ENCODE measurements at places on chromosomes 5 and 9.

- no peak for DNase-seq
These were observed 56.0 kb upstream of the HMHB1 start for GRCh38 chr5:143755966-143756365.

DNA sequence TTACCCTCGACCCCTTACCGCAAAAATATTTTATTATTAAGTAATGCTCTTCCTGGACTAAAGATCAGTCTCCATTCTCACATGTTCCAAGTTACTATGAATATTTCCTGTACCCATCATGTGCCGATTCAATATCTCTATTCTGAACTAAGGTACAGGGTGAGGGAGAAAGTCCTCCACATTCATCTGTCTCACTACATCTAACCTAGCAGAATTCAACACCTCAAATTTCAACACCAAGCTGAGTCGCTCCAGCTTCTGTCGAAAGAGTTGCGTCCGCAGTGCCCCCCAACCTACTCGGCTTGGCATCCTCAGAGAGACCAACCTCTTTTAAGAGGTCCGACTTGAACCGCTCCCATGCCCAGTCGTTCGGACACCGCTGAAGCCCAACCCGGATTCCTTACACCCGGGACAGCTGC is 1.0 kb downstream of the CERT1 start:
- DNase-seq: no peak

DNA sequence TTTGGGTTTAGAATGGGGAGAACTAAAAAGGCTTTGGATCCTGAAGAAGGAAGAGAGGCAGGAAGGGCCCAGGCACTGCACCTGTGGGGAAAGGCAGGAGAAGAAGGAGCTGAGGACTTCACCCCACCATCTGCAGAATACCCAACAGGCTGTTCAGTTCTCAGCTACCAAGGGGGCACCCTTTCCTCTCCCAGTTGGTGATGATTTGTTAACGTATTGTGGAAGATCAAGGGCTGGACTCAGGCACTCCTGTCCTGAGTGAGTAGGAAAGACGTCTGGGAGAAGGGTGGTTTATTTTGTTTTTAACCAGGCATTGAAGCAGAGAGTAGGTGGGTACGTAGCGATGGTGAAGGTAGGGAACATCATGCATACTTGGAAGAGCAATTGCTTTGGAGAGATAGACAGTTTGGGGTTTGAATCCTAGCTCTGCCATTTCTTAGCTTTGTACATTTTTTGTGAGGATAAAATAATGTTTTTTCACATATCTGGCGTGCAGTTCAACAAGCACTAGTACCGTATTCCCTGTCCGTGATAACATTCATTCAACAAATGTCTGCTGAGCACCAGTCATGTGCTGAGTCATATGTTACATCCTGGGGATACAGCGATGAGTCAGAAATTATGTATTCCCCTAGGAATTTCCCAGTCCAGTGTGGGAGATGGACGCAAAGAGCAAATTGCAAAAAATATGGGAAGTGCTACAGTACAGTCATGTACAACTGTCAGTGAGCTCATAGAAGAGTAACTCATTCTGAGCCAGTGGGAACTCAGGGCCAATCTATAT is 2.1 kb downstream of the MSANTD3 start:
- no peak for DNase-seq

GRCh38 chr5:17229313-17229712 is 11.9 kb downstream of the BASP1 start:
- DNase-seq: no peak

DNA sequence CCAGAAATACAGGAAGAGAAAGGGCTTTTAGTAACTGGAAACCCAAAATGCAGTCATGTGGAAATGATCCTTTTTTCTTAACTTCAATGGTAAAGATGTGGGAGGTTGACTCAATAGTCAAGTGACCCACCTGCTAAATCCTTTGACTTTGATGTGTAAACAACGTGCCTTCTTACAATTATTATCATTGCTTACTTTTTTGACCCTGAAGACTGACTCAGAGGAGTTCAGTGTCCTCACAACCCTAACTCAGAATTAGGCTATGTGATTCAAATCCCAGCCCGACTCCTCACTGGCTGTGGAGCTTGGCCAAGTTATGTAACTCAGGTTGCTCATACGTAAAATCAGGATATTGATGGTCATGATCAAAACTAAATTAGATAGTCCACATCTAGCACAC is 27.9 kb downstream of the ANXA1 start:
- DNase-seq: peak; percentile 19

DNA sequence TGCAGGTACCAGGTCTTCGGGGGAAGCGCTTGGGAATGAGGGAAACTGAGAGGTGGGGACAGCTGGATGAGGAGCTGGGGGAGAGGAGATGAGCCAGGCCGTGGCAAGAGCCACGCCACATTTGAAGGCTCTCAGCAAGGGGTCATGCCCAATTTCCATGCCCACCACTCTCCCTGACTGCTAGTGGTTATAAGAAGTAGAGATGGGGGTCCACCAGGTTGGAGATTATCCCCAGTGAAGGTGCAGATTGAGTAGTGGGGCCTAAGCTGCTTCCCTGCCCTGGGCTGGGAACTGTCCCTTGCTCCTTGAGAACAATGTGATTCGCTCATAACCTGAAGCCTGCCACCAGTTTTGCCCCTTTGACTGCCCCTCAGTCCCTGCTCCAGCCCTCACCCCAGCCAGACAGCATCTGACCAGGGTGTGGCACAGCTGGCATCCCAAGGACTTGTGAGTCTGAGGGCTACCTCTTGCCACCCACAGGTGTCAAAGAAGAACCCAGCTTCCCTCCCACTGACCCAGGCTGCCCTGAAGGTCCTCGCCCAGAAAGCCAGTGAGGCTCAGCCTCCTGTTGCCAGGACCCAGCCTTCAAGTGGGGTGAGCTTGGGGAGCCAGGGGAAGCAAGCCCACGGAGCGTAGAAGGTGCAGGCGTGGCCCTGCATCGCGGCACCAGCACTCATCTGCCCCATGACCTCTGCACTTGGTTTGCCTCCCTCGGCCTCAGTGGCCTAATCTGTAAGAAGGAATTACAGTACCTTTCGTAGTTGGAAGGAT is 21.5 kb downstream of the CD74 start:
- DNase-seq: no peak

GRCh38 chr5:168786147-168786546 is 207.0 kb upstream of the PANK3 start:
- no peak for DNase-seq

GRCh38 chr5:153080940-153081339 is 409.5 kb upstream of the GRIA1 start:
- DNase-seq: no peak

- no peak for DNase-seq
These were observed 24.0 kb downstream of the NME5 start for GRCh38 chr5:138115254-138115653.

GRCh38 chr5:20972419-20972925 is 984.5 kb upstream of the CDH18 start:
- DNase-seq: peak; percentile 17

- no peak for DNase-seq
These were observed 343.7 kb upstream of the KLF4 start for GRCh38 chr9:107833295-107833694.

DNA sequence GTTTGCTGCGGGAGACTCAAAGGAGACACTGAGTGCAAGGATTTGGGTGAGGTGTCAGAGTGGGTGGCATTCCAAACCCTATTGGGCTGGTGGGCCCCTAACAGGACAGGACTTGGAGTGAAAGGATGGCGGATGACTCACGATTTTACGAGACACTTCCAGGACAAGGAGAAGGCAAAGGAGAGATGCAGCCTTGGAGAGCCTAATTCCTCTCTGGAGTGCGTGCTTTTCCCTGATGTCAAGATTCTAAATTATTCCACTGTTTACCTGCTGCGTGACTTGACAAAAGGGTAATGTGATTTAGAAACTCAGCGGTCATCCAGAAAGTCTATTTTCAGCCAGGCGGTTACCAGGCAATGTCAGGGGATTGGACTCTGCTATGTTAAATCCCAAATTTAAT is 41.6 kb upstream of the CD180 start:
- no peak for DNase-seq

- DNase-seq: no peak
These were observed 23.5 kb downstream of the GKAP1 start for GRCh38 chr9:83794051-83794450.

- DNase-seq: no peak
These were observed 32.3 kb downstream of the NTRK2 start for GRCh38 chr9:84701801-84702200.

GRCh38 chr5:173764332-173765028 is 123.7 kb upstream of the CPEB4 start:
- peak; percentile 73 for DNase-seq

DNA sequence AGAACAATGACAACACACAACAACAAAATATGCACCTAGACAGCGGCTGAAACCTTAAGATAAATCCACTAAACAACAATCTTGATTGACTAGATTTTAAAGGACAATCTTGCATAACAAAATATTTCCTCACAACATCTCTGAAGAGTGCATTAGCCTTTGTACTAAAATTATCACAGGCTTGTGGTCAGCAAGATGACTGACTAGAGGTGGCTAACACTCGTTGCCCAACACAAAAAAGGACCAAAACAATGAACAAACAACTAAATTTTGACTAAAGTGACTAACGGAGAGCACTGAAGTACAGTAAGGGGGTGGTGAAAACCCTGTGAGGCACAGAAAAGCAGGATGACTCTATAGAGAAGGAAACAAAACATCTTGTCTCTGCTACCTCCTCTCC is 183.9 kb downstream of the BRINP1 start:
- no peak for DNase-seq

- DNase-seq: peak; percentile 44
These were observed 176.3 kb upstream of the OTULINL start for GRCh38 chr5:14405267-14405666.

GRCh38 chr5:136147632-136148031 is 15.0 kb downstream of the SMAD5 start:
- no peak for DNase-seq

- DNase-seq: no peak
These were observed 17.6 kb upstream of the FCHO2 start for GRCh38 chr5:72938206-72938605.

DNA sequence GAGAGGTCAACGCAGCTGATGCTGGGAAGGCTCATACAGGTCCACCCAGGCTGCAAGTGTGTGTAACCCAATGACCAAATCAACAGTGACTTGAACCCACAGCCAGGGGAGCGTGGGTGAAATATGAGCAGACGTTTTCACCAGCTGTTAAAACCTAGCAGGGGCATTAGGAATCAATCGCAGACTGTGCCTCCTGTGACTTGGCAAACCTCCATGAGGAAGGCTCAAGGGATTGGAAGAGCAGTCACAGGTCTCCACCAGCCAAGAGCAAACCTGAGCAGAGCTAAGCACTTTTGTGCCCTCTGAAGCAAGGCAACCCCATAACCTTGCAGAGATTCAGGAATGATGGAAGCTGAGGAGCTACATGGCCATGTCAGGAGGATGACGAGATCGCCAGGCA is 25.5 kb downstream of the INSYN2B start:
- DNase-seq: no peak

GRCh38 chr9:137075275-137075775 is 2.0 kb upstream of the UAP1L1 start:
- DNase-seq: no peak

- DNase-seq: no peak
These were observed 108.9 kb downstream of the ACTL7B start for GRCh38 chr9:108746864-108747263.

- peak; percentile 52 for DNase-seq
These were observed 72.7 kb upstream of the ASS1 start for GRCh38 chr9:130372057-130372456.

- no peak for DNase-seq
These were observed 190.8 kb upstream of the SEMA6A start for GRCh38 chr5:116765441-116765840.

GRCh38 chr5:87438231-87438630 is 25.5 kb upstream of the CCNH start:
- DNase-seq: no peak

DNA sequence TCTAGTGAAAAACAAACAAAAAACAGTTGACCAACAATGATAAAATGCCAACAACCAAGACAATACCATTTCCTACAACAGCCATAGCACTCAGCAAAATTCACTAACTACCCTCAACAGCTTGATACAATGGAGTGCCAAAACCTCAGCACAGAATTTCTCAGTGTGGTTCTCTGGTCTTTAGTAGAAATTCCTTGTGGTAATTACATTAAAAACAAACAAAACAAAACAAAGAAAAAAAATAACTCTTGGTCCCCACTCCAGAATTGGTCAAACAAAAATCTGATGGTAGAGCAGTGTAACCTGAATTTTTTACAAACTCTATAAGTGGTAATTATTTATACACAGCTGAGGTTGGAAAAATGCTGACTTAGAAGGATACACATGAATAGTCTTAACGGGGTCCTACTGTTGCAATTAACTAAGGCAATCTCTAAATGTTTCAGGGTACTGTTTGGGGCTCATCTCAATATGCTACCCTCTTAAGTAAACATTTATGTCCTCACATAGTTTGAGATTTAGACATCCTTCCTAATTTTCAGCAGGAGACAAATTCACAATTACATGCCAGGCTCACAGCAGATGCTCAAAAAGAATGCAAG is 13.8 kb downstream of the CSNK1A1 start:
- DNase-seq: no peak

DNA sequence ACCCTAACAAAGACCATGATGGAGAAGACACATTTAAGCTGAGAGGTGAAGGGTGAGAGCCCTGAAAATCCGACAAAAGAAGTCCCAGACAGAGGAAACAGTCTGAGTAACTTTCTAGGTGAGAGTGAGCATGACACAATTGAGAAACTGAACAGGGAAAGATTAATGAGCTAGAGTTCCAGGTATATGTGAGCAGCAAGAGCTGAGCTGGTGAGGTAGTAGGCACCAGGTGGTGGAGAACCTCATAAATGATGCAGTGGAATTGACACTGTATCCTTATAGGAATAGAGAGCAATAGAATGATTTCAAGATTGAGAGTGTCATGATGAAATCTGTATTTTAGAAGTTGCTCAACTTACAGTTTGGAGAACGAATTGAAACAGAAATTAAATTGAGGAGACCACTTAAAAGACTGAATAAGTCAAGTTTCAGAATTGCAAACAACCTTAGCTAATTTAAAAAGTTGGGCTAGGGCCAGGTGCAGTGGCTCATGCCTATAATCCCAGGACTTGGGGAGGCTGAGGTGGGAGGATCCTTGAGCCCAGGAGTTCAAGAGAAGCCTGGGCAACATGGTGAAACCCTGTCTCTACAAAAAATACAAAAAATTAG is 89.8 kb downstream of the NREP start:
- no peak for DNase-seq

GRCh38 chr5:141382469-141383294 is at the start of gene PCDHGA7:
Gene PCDHGA7 (plus strand): TSS chr5:141382742. CDS start chr5:141382900, 158 bp downstream.
- DNase-seq: no peak

DNA sequence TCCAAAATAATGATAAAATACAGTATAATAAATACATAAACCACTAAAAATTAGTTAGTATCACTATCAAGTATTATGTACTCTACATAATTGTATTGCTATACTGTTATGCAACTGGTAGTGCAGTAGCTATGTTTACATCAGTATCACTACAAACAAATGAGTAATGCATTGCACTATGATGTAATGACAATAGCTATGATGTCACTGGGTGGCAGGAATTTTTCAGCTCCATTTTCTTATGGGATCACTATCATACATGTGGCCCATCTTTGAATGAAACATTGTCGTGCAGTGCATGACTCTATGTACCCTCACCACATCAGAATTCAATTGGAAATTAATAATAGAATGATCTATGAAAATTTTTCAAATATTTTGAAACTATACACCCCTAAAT is 201.3 kb downstream of the MPDZ start:
- no peak for DNase-seq

All from iPS-NIHi11 (cell line).